ENCODE measurements at places on chromosomes 3 and 15.

DNA sequence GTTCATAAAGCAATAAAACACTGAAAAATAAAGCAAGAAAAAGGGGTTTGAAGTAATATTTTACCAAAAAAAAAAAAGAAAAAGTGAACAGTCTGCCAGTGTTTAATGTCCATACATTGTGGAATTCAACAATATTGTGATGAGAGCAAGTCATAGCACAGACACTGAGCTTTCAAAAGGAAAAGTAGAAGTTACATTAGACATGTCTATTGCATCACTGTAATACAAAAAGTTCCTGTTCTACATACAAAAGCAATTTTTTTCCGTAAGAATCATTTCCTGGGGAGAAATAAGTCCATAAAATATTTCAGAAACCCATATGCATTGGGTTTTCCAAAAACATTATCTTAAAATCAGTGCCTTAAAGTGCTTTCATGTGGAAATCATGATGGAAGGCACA is 11.8 kb upstream of the HDC start:
- no peak for DNase-seq

DNA sequence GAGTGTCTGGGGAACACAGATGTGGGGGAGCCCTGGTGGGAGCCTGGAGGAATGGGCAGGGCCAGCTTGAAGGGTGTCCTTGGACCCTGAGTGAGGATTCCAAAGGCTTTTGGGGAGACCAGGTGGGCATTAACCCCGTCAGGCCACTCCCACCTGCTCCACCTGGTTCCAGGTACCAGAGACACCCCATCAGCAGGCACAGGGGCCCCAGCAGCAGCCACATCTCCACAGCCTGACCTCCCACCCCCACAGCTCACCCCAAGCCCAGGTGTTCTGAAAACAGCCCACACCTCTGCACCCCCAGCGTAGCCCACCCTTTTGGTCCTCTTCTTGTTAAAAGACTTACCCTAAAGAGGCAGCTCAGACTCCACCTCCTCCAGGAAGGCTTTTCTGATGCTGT is 102.1 kb upstream of the PRR20G start:
- DNase-seq: no peak

DNA sequence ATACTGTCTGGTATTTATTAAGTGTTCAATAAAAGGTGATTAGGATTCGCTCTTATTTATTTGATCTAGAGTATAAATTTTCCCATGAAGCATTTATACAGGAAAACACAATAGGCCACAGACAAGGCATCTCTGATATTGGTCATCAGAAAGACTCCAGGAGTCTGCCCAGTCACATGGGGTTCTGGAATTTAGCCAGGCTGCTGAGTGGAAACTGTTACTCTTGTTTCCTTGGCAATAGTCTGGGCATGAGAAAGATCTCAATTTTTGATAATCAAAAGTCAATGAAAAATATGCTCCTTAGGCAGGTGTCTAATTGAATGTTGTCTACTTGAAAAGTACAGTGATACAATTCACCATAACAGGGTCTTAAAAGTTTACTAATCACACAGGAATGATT is 161.2 kb downstream of the FRMD5 start:
- no peak for DNase-seq

- DNase-seq: no peak
Measured at GRCh38 chr15:77857419-77857818, 220.1 kb downstream of the TBC1D2B start.

DNA sequence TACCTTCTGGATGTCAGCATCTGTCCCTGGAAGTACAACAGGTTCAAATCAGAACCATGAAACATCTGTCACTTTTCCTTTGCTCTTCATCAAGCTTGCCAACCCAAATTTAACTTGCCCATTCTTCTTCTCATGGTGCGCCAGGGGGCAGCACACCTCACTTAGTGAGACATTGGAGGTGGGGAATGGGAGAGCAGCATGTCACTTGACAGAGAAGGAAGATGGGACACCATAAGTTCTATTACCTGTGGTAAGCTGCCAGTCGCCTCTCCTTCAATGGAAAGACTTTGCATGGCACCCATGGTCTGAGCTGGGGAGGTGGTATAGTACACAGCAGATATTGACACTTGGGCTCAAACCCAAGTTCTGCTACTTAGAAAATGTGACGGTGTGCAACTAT is 2.9 kb downstream of the SCN5A start:
- DNase-seq: peak; percentile 51

DNA sequence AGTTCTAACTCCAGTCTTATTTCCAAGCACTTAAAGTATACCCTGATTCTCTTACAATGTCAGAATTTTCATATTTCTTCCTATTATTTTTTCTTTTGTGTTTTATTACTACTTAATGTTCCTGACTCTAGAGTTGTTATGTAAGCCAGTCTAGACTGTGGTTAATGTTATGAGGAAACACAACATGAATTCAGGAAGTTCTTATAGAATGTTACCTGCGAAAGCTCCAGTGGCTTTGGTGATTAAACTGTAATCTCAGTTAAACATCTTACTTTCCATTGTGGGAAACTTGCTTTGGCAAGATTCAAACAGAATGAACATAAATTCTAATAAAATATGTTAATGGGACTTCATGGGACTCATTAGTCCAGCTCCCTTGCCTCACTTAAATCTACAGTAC is 36.6 kb upstream of the CHL1 start:
- no peak for DNase-seq

- peak; percentile 45 for DNase-seq
Measured at GRCh38 chr15:99433026-99433756, 132.6 kb upstream of the MEF2A start.

DNA sequence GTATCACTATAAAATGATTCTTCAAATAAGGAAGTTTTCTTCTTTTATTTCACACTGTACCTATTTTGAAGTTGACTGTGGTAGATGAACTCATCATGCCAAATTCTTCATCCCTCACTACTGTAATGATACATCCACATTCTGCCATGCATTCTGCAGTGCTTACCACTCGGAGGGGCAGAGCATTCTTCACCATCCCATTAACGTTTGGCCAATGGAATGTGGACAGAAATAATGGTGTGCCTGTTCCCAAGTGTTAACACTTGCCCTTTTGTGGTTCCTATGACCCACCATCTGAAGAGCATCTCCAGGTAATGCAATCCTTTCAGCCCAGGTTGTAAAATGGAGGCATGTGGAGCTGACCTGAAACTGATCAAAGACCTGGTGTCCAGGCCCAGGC is 18.6 kb downstream of the GOLIM4 start:
- DNase-seq: no peak

GRCh38 chr3:23809840-23810342 is 4.1 kb downstream of the UBE2E1 start:
- DNase-seq: no peak

- no peak for DNase-seq
Measured at GRCh38 chr15:55872471-55872870, 120.9 kb downstream of the NEDD4 start.

GRCh38 chr3:18237251-18238005 is 187.7 kb downstream of the SATB1 start:
- DNase-seq: no peak

DNA sequence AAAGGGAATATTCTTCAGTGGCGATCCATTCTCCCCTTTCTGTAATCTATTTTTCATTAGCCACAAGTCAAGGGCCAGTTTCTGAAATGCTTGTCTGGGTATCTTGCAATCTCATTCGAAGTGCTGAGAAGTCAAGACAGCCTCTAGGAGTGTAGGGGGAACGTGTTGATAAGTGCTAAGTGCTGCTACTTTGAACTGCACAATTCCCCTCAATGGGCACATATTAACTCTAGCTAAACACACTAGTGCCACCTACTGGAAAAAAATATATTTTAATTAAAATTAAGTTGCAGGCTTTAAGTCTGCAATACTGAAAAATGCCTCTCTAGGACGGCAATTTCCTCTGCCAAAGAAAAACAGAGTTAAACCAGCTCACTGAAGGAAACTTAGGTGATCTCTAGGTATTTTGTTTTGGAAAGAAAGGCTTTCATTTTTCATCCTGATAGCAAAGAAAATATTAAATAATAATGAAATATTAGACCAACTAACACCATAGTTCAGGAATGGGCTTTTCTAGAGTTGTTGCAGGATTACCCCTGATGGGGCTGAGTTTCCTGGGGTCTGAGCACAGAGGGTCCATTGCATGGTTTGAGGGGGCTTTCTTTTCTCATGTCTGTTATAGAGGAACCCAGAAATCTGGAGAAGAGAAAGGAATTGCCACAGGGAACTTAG is 181.9 kb upstream of the KBTBD8 start:
- DNase-seq: peak; percentile 71

DNA sequence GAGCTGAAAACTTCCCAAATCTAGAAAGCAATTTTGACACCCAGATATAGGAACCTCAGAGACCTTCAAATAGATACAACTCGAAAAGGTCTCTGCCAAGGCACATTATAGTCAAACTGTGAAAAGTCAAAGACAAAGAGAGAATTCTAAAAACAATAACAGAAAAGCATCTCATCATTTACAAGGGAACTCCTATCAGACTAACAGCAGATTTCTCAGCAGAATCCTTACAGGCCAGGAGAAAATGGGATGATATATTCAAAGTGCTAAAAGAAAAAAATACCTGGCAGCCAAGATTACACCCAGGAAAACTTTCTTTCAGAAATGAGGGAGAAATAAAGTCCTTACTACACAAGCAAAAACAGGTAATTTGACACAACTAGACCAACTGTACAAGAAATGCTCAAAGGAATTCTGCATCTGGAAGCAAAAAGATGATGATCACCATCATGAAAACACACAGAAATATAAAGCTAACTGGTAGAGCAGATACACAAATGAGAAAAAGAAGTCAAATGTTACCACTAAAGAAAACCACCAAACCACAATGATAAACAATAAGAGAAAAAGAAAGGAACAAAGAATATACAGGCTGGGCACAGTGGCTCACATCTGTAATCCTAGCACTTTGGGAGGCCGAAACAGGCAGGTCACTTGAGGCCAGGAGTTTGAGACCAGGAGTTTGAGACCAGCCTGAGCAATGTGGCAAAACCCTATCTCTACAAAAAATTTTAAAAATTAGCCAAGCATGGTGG is 50.4 kb downstream of the ADAM10 start:
- no peak for DNase-seq

DNA sequence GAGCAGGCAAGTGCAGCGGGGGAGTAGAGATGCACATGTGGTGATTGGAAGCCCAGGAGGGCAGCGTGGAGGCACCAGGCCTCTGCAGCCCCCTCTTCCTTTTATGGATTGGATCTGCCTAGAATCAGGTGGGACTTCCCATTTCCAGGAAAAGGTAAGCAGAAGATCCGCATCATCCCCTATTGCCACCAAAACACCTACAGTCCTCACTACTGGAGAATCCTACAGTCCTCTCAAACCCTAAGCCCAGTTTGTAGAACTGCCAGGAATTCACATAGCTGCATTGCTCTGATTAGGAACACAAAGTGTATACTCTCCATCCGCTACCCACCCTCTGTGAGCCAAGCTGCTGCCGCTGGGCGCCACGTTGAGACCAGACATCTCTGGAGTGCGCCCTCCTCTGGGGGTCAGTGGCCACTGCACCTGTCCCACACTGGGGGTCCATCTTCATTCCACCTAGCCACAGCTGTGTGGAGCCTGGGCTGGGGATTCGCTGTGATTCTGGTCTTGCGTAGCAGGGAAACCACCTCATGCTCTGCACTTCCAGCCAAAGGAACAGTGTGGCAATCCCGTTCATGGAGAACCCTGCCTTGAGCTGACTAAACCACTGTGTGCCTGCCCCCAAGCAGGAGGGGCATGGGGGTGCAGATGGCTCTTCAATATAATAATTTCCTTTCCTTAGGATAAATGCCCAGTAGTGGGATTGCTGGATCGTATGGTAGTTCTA is 88.9 kb upstream of the PTX3 start:
- DNase-seq: no peak

GRCh38 chr3:13858768-13859520 is 20.9 kb downstream of the WNT7A start:
- DNase-seq: no peak

- DNase-seq: no peak
Measured at GRCh38 chr3:66582721-66583423, 82.0 kb upstream of the LRIG1 start.

- DNase-seq: no peak
Measured at GRCh38 chr3:6491768-6492167, 369.1 kb upstream of the GRM7 start.

GRCh38 chr15:97350813-97351212 is 609.7 kb upstream of the ARRDC4 start:
- no peak for DNase-seq

- DNase-seq: peak; percentile 2
Measured at GRCh38 chr3:82938821-82939328, 1177.4 kb upstream of the GBE1 start.

DNA sequence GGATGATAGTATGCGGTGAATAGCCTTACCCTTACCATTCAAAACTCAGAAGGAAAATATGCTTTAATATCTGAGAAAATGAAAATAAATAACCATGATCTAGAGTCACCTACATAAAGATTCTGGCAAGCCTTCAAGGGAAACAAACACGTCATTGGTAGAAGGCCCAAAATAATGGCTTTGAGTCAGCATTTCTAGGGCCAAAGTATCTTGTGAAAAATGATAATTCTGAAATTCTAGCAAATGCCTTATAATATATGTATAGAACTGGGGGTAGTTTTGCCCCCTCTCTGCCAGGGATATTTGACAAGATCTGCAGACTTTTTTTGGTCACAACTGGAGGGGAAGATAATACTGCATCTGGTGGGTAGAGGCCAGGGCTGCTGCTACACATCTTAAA is 15.4 kb downstream of the PLSCR1 start:
- no peak for DNase-seq

DNA sequence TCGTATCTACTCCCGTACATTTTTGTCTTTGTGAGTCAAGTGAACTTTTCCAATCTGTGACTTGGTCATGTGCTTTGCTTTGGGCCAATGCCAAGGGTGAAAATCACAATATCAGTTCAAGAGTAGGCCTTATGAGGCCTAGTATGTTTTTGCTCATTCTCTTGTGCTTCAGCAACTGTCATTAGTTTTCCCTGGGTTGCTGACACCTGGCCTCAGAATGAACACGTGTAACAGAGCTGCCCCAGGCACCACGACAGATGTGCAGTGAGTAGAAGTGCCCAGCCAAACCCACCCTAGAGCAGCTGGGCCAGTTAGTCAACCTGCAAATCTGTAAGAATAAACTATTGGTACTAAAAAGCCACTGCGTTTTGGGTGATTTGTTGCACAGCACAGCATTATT is 460.3 kb upstream of the WNT5A start:
- no peak for DNase-seq

- DNase-seq: no peak
Measured at GRCh38 chr15:85151861-85152260, 170.2 kb downstream of the PDE8A start.

- no peak for DNase-seq
Measured at GRCh38 chr3:183260167-183260904, 7.3 kb downstream of the B3GNT5 start.

GRCh38 chr3:111850537-111850936 is 8.5 kb upstream of the PHLDB2 start:
- DNase-seq: no peak

GRCh38 chr3:21540265-21540664 is 210.7 kb downstream of the ZNF385D start:
- no peak for DNase-seq
